Subcutaneous adipose tissue (tissue), 4 donors: ENCODE measurements at places on chromosomes 7 and 10. TPM values are rescaled to one million over a fixed set of nuclear protein-coding genes. Genes with fewer than 3 reads are reported as not detected.

The VWDE gene
- total RNA-seq = not detected

The MLXIPL gene
- total RNA-seq = 115 TPM

The CYP26C1 gene
- total RNA-seq = not detected

The PYROXD2 gene
- 23.6 TPM for total RNA-seq

The CALHM3 gene
- total RNA-seq = not detected

The SEMA3E gene
- 5.3 TPM for total RNA-seq

The IGFBP3 gene
- 1,271 TPM for total RNA-seq
